ENCODE measurements at places on chromosomes 4 and X.
A peak's percentile ranks its signal among the peaks of the same experiment; 100 is the strongest.

DNA sequence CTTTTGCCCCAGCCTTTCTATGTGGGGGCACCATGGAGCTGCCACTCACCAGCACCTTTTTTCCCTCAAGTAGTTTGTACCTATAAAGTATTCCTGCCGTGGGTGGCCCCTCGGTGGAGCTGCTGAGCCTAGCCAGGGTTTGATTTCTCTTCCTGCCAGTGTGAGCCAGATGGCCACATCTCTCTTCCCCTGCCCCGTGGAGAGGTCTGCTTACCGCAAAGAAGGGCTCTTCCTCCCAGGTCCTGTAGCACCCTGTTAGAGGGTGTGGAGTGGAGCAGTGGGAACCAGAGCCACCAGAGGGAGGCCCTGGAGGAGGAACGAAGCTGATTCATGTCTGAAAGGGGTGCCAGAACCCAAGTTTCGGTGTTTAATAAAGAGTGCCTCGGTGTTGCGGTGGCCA is 95.4 kb downstream of the PTTG2 start:
- no peak for DNase-seq

- no peak for DNase-seq
Measured at GRCh38 chr4:43757147-43757546, 691.5 kb downstream of the KCTD8 start.

DNA sequence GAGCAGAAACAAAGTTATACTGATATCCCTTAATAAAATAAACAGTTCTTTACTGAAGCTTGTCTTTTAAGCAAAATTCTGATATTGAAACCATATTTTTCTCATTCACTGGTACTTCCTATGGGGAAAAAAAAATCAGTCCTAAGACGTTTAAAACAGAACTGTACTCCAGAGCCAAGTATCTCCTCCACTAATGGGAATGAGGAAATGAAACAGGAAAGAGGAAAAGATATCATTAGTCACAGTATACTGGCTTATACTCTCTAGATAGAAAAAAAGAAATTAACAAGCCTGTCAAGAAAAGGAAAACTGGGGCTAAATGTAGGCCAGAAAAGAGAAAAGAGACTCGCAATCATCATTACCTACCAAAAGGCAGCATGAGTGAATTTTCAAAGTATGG is 252.7 kb downstream of the CENPC start:
- DNase-seq: no peak

GRCh38 chr4:123113155-123113554 is 190.8 kb upstream of the NUDT6 start:
- DNase-seq: no peak

GRCh38 chrX:16466640-16467432 is 183.1 kb upstream of the S100G start:
- no peak for DNase-seq

- no peak for DNase-seq
Measured at GRCh38 chrX:42955349-42955748, 177.4 kb upstream of the PPP1R2C start.

DNA sequence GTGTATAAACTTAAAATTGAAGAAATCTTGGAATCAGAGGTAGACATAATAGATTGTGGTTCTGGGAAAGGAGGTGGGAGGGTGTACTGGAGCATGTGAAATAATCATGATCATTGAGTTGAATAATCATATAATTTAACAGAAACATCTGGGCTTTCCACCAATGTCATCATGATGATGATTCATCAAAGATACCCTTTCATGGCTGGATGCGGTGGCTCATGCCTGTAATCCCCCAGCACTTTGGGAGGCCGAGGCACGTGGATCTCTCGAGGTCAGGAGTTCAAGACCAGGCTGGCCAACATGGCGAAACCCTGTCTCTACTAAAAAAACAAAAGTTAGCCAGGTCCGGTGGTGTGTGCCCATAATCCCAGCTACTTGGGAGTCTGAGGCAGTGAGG is 6.7 kb upstream of the RUFY3 start:
- DNase-seq: no peak

GRCh38 chrX:70921709-70922352 is 9.1 kb downstream of the SLC7A3 start:
- DNase-seq: no peak

DNA sequence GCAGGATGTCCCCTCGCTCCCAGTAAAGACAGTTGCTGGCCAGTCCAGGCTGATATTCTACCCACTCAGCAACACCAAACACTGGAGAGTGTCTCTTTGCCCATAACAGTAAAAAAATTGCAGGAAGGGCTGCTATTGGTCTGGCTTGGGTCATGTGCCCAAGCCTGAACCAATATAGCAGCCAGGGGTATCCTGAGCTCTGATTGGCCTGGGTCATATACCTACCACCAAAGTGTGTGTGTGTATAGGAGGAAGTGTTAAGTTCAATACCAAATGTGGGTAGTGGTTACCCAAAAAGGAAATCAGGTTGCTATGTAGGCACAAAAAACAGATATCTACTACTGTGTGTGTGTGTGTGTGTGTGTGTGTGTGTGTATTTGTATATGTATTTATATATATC is 373.2 kb downstream of the BCOR start:
- no peak for DNase-seq

- DNase-seq: no peak
Measured at GRCh38 chr4:80265571-80266252, 752 bp upstream of the FGF5 start.

GRCh38 chr4:6526156-6526555 is 48.8 kb upstream of the MAN2B2 start:
- DNase-seq: no peak

DNA sequence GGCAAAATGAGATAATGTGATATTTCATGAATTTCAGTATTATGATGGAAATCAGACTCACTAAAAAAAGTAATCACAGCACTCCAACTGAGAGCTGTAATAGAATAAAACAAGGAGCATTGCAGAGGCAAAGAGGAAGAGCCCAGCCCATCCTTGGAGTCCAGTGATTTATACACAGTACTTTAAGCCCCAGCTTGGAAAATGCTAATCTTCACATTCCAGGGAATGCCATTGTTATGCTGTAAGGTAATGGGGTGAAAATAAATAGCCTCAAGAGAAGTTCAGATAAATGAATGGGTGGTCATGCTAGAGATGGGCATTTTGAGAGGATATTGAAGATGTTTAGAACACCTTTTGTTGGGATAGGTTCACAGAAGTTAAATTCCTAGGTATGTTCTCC is 190.3 kb upstream of the TAPT1 start:
- DNase-seq: no peak

- no peak for DNase-seq
Measured at GRCh38 chr4:26558166-26558895, 25.6 kb upstream of the TBC1D19 start.

- no peak for DNase-seq
Measured at GRCh38 chr4:168795346-168795745, 214.7 kb downstream of the CBR4 start.

DNA sequence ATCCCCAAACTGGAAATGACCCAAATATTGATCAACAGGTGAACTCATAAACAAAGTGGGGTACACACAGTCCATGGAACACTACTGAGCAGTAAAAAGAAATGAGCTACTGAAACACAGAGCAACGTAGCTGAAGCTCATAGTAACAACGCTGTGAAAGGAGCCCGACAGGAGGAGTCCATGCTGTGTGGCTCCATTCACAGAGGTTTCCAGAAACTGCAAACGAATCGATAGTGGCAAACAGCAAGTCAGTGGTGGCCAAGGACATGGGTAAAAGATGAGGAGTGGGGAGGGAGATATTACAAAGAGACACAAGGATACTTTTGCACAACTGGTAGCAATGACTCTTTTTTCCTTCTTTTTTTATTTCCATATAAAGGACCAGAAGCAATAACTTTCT is 90.4 kb downstream of the HAUS3 start:
- no peak for DNase-seq

GRCh38 chr4:77465271-77465670 is 140.3 kb upstream of the CXCL13 start:
- DNase-seq: no peak

- peak; percentile 8 for DNase-seq
Measured at GRCh38 chrX:135477576-135477975, 42.9 kb upstream of the INTS6L start.
